Head of caudate nucleus (tissue), 42 donors: ENCODE measurements at places on chromosomes 6 and 20.

GRCh38 chr6:170253910-170254269 lies 37.0 kb downstream of the DLL1 start:
- no peak for DNase-seq

- peak; percentile 26 for DNase-seq
Observed at GRCh38 chr20:24160563-24161281, 172.1 kb upstream of the GGTLC1 start.

DNA sequence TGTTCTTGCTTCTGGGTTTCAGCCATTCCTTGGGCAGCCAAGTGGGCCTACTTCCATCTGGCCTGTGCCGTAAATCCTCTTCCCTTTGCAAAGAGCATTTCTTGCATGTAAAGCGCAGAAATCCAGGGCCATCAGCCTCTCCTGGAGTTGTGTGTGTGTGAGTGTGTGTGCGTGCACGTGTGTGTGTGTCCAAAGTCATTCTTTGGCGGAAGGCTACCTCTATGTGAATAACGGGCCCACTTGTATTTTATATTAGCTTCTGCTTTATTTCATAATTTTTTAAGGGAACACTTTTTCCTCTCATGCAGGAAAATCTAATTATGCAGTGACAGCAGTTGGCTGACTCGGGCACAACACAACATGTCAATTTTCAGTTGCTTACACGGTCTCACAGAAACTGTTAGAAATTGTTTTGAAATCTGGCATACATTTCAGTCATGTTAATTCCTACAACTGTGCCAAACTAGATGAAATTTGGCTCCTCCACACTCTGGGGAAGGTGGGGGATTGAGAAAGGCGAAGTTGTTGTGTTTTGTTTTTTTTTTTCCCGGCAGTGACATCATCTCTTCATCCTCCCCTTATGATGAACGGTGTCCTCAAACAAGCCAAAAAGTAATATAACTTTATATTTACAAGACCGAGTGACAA lies 223.7 kb upstream of the TSHZ2 start:
- DNase-seq = no peak

- DNase-seq = peak; percentile 63
Observed at GRCh38 chr6:5457041-5457440, 195.7 kb downstream of the FARS2 start.

DNA sequence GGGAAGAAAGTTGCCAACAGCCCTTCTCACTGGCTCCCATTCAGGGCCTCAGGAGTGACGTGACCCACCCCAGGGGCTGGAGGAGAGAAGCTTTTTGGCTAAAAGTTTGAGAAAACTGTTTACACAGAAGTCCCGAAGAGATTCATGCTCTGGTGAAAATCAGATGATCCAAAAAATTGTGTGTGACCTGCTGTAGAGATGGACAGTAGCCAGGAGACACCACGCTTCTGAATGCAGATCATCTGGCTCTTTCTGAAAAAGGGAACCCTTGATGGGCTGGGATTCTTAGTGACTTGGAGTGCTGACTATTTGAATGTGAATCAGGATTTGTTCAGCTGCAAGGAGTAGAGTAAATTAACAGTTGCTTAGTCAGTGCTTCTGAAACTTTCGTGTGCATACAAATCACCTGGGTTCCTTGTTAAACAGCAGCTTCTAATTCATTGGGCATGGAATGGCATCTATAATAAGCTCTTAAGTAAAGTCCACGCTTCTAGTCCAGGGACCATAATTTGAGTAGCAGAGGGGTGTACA lies 265.1 kb downstream of the PREX1 start:
- no peak for DNase-seq

DNA sequence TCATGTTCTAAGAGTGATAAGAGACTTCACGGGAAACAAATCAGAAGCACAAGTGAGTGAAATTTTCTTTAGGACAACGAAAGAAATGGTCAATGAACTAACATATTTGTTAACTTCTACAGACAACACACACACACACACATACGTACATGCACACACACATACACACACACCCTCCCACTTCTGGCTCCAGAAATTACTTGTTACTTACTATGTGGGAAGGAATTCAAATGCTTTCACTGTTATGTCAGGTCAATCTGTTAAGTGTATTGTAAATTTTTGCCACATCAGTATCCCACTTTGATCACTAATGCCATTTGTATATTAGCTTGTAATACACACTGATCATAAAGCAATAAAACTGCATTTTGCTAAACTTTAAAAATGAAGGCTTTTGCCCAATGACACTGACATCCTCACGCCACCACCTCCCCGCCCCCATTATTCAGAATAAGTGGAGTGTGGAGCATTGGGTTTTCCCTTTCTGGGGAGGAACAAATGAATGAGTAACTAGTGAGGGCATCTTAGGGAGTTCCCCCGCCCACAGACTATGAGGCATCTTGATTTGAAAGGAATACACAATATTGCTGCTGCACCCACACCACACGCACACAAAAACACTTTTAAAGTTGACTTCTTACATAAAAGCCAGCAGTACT lies 76.2 kb downstream of the ATXN1 start:
- DNase-seq = no peak

DNA sequence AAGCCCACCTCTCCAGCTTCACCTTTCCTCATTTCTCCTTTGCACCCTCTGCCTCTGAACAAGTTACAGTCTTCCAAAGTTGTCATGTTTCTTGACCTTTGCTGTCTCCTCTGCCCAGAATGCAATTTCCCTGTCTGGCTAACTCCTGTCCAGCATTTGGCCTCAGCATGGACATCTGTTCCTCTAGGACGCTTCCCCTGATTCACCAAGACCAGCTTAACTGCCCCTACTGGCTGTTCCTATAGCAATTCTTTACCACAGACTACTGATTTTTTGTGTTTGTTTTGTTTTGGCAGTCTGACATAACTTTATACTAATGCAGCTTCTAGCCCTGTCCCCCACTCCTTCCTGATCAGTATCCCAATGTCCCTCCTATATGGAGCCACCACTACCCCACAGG lies 13.4 kb downstream of the GNL1 start:
- no peak for DNase-seq

DNA sequence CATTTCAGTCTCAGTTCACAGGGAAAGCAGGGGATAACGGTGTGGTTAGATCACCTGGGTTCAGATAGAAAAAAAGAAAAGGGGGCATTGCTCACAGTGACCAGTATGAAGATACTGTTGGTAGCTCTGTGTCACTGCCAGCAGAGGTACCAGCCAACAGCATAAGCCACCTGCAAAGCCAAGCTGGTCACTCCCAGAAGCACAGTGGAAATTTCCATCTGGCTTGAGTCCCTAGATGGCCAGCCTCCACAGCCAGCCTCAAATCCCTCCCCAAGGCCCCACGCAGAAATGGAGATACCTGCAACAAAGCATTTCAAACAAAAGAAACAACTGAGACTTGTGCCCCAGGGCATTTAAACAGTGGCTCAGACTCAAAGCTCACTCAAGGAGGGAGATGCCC lies 11.6 kb downstream of the DEFB127 start:
- DNase-seq = no peak

DNA sequence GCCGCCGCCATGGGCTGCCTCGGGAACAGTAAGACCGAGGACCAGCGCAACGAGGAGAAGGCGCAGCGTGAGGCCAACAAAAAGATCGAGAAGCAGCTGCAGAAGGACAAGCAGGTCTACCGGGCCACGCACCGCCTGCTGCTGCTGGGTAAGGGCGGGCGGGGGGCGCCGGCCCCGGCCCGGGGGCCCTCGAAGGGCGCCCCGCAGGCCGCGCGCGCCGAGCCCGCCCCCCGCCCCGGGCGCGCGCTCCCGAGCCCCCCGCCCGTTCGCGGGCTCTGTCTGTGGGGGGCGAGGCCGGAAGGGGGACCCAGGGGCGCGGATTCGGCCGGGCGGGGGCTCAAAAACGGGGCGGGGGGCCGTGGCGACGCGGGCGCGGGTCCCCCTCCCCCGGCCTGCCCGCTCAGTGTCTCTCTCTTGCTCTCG lies 39.2 kb downstream of the GNAS start:
- no peak for DNase-seq

GRCh38 chr6:136969930-136970329 lies 47.8 kb downstream of the SLC35D3 start:
- DNase-seq = no peak

GRCh38 chr6:69957985-69958559 lies 91.7 kb downstream of the COL19A1 start:
- no peak for DNase-seq

DNA sequence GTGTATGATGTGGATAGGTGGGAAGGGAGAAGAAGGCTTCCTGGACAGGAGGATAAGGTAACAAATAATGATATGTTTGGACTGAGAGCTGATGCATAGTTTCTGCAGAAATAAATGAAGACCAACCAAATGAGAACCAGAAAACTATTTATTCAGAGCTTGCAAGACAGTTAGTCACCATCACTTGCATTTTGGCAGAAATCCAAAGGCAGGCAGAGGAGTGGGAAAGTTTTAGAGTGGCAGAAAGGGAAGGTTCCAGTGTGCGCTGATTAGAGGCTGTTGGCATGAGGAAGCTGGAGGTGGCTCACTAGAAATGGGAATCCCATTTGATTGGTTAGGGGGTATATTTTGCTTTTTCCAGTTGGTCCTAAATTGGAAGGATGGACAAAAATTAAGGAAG lies 13.0 kb upstream of the F13A1 start:
- DNase-seq = no peak

DNA sequence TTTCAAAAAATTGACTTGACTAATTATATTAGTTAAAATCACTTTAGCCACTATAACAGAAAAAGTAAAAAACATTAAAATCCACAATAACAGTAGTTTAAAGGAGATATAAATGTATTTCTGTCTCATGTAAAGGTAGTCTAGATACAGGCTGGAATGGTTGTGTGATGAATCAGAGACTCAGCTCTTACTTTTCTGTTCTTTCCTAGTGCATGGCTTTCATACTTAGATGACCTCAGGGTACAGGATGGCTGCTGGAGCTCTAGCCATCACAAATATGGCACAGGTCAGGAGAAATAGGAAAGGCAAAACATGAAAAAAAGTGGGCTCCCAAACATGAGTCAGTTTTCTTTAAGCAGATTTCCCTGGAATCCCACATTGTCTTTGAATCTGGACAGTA lies 157.7 kb upstream of the FLRT3 start:
- DNase-seq = no peak

GRCh38 chr20:12153628-12154027 lies 235.9 kb downstream of the BTBD3 start:
- DNase-seq = no peak

GRCh38 chr6:30613251-30614043 lies 3.6 kb downstream of the PPP1R10 start:
- DNase-seq = no peak

DNA sequence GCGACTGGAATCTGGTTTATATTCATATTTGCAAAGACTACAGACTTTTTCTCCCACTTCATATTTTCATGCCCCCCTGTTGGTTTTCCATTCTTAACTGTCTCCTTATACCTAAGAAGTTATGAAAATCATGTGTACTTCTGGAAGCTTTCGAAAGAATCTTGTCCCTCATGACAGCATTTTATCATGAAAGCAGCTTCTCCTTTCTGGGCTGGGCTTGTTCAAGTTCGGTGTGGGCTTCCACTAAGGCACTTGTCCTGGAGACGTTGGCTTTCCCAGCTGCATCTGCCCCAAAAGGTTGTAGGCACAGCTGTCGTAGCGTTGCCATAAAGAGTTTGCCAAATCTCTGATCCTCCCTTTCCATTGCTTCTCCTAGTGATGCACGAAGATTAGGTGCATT lies 56.5 kb downstream of the RPRD1B start:
- no peak for DNase-seq

DNA sequence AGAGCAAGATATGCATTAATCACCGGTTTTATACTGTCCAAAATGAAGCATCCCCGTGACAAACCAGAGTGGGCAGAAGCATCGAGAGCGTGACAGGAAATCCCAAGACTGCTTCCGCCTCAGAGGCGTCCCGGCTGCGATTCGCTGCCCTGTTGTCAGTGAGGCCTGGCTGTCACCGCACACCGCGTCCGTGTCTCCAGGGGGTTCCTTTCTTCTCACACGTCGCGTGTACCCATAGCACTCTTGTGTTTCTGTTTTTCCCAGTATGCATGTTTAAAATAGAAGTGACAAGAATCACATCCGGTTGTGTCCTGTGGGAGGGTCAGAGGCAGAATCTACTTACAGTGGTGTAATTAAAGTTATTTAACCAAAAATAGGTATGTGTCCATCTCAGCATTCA lies 8.3 kb upstream of the ADRM1 start:
- no peak for DNase-seq

DNA sequence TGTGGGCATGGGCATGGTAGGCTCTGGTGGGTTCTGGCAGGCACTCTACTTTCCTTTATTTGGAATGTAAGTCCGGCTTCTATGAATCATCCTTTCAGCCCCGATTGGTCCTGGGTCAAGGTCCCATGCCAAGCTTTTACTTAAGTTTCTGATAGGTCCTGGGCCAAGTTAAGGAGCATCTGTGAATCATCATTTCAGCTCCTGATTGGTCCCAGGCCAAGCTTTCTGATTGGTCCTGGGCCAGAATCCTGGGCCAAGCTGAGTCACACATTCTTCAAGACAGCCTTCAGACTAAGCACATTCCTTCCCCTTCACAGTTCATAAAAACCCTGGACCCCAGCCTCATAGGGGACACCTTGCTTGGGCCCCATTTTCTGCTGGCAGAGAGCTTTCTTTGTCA lies 231.0 kb upstream of the EYS start:
- no peak for DNase-seq

- no peak for DNase-seq
Observed at GRCh38 chr6:20234136-20234535, 21.9 kb upstream of the MBOAT1 start.

GRCh38 chr6:107866606-107867301 lies 42.6 kb upstream of the SCML4 start:
- DNase-seq = no peak

GRCh38 chr6:42505385-42505718 lies 53.6 kb upstream of the TRERF1 start:
- DNase-seq = no peak

GRCh38 chr6:12233693-12234571 lies 56.2 kb upstream of the EDN1 start:
- DNase-seq = peak; percentile 45

- no peak for DNase-seq
Observed at GRCh38 chr20:21411725-21412124, 14.4 kb upstream of the NKX2-4 start.
